ENCODE measurements at places on chromosomes 6 and 20. TPM values are rescaled to one million over a fixed set of nuclear protein-coding genes. Genes with fewer than 3 reads are reported as not detected.

The MUCL3 gene
- not detected for total RNA-seq

The MOG gene
- total RNA-seq: not detected

The YTHDF1 gene
- total RNA-seq: 16.2 TPM

The TMEM217 gene
- not detected for total RNA-seq

The TAP1 gene
- 16.8 TPM for total RNA-seq

The KIF25 gene
- total RNA-seq: 0.15 TPM

The ALDH8A1 gene
- 0.15 TPM for total RNA-seq

The SSTR4 gene
- total RNA-seq: not detected

The KCNK16 gene
- total RNA-seq: not detected

The AVP gene
- total RNA-seq: not detected

The MYLK4 gene
- under 0.01 TPM for total RNA-seq

The PRL gene
- total RNA-seq: not detected

The ABHD16B gene
- not detected for total RNA-seq

The TMC2 gene
- not detected for total RNA-seq

The ZSCAN12 gene
- 5.5 TPM for total RNA-seq

The CDKN1A gene
- 277 TPM for total RNA-seq

The SIRPD gene
- total RNA-seq: not detected

The NFATC2 gene
- 0.15 TPM for total RNA-seq

The CDSN gene
- total RNA-seq: not detected

The C6orf132 gene
- total RNA-seq: 5.9 TPM

The MACROD2 gene
- not detected for total RNA-seq

The C20orf204 gene
- not detected for total RNA-seq

The NMBR gene
- 0.15 TPM for total RNA-seq

The C6orf15 gene
- total RNA-seq: not detected

The PEX3 gene
- total RNA-seq: 8.2 TPM

The WFDC2 gene
- total RNA-seq: not detected

The OXT gene
- total RNA-seq: not detected

The LAMP5 gene
- total RNA-seq: not detected

The TRERF1 gene
- 7.0 TPM for total RNA-seq

The NEURL2 gene
- total RNA-seq: 3.7 TPM

The IL17A gene
- not detected for total RNA-seq

The HLA-DOA gene
- not detected for total RNA-seq

The PHF1 gene
- total RNA-seq: 29.6 TPM

The BPI gene
- not detected for total RNA-seq

Data from bronchus fibroblast of lung (primary cell).